Putamen (tissue), 1 donor: ENCODE measurements at places on chromosomes 2 and 18.

GRCh38 chr2:100427627-100428258 is 10.3 kb upstream of the CHST10 start:
- no peak for DNase-seq

DNA sequence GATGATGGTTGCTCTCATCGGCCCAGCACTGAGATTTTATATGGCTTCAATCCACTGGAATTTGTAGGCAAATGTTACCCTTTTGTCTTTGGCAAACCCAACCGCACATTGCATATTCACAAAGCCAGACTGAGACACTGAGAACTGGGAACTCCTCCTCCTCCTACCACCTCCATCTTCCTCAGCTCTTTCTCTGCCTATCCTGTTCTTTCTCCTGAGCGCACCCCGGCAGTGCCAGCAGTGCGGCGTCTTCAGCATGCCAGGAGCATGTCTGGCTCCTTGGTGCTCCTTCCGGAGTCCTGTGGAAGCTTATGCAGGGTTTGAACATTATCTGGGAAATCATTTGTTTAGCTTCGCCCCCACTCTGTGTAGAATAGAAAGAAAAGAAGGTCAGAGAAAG is 50.8 kb downstream of the TRIB2 start:
- DNase-seq: no peak

GRCh38 chr2:12819103-12819475 is 102.4 kb downstream of the TRIB2 start:
- DNase-seq: no peak

DNA sequence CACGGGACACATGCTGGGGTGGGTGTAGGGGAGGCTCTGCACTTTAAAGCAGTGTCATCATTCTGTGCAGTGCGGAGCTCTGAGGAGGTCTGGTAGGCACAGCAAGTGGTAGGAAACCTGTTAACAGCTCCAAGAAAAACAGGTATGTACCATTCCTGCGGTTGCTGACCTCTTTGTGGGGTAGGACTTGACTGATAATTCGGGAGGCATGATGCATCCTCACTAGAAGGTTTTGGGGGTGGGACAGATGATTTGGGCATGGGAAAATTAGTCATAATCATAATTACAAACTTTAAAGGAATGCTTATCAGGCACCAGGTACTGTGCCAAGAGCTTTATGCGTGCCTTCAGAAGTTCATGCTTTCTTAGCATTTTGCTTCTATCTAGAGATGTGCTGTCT is 9.7 kb downstream of the DOK1 start:
- no peak for DNase-seq

DNA sequence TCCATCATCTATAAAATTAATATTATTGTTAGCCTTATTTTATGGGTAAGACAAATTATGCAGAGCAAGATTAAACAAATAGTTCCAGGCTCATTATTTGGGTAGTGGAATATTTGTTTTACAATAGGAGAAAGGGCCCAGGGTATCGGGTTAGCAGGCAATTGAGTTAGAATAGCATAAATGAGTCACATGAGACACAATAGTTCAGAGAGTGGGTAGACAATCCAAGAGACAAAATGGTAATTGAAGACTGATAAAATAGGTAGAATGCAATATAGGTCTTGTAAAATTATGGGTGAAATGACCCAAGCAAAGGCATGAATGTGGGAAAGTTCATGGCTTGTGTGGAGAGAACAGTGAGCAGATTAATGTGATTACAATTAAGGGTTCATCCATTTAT is 790.9 kb upstream of the GCFC2 start:
- DNase-seq: no peak

GRCh38 chr2:100761365-100761764 is 58.6 kb upstream of the NPAS2 start:
- no peak for DNase-seq

- no peak for DNase-seq
These were observed 272.1 kb upstream of the VWC2L start for GRCh38 chr2:214138779-214139178.
